ENCODE measurements at places on chromosomes 12 and 14. TPM values are rescaled to one million over a fixed set of nuclear protein-coding genes. Genes with fewer than 3 reads are reported as not detected.

The TSHR gene
- polyA plus RNA-seq: not detected

DNA sequence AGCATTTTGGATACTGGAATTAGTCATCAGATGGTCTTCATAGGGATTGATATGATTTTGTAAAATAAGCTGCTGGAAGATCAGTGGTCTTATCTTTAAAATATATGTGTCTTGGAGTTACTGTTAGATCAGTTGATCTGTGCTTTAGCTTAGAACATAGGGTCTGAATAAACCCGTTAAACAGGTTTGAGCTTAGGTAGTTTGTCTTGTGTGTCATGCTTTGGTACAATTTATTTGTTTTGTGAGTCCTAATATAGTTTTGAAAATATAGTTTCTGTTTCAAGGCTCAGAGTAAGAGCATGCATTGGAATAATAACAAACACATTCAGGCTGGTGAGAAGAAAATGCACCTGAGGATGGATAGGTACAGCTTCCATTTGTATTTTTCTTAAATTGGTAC, 505.0 kb downstream of the SLC16A7 start:
- no peaks in the 10 kb centered on the region for H3K4me1 ChIP-seq
- no peak overlapping the region for H3K4me3 ChIP-seq
- no peak overlapping the region for H3K27ac ChIP-seq
- no peaks in the 10 kb centered on the region for H3K36me3 ChIP-seq

GRCh38 chr12:113407931-113408600, 4.4 kb upstream of the SDS start:
- H3K4me1 ChIP-seq: peaks cover 41% of the 10 kb centered on the region
- H3K36me3 ChIP-seq: no peaks in the 10 kb centered on the region
- H3K4me3 ChIP-seq: no peak overlapping the region
- no peaks in the 10 kb centered on the region for H3K27me3 ChIP-seq
- H3K27ac ChIP-seq: peak overlapping the region; percentile 39

The FAR2 gene
- polyA plus RNA-seq: 8.8 TPM

The CLEC1B gene
- polyA plus RNA-seq: 3.9 TPM

The HHIPL1 gene
- not detected for polyA plus RNA-seq

The TPH2 gene
- not detected for polyA plus RNA-seq

The TMEM117 gene
- polyA plus RNA-seq: 0.42 TPM

DNA sequence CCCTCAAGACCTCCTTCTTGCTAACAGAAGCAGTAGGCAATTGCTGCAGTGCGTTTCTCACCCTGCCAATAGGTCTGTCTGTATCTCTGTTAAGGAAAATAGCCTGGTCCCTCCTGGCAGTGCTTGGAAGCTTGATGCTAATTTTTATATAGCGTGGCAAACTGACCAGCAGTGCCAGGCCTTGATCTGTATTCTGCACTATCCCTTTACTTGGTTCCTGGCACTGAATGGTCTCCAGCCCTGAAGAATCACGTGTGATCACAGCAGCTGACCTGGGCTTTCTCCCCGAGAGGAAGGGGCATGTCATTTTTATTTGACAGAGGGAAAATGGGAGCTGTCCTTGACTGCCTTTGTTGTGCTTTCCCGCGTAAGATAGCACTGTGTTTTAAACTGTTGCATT, 48.7 kb upstream of the TRAF3 start:
- no peak overlapping the region for H3K4me3 ChIP-seq
- H3K4me1 ChIP-seq: no peaks in the 10 kb centered on the region
- H3K27ac ChIP-seq: no peak overlapping the region
- no peaks in the 10 kb centered on the region for H3K27me3 ChIP-seq
- no peak for DNase-seq

DNA sequence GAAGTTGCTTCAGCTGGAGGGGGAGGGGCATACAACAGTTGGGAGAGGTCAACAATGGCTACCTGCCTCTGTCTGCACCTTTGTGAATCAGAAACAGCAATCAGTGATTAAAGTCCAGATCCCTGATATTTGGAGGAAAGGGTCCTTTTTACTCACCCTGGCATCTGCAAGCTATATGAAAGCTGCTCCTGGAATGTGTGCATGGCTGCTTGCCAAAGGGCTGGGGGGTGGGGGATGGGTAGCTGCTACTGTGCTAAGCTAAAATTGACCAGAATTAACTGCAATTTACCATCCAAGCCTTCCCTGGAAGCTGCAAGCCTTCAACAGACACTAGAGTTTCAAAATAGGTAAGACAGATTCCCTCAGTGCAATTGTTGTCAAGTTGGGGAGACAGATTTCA, 13.5 kb upstream of the GTF2A1 start:
- no peaks in the 10 kb centered on the region for H3K36me3 ChIP-seq
- H3K27me3 ChIP-seq: no peaks in the 10 kb centered on the region
- H3K4me1 ChIP-seq: no peaks in the 10 kb centered on the region
- no peak for DNase-seq
- no peak overlapping the region for H3K27ac ChIP-seq
- H3K4me3 ChIP-seq: no peak overlapping the region

The FIGNL2 gene
- not detected for polyA plus RNA-seq

DNA sequence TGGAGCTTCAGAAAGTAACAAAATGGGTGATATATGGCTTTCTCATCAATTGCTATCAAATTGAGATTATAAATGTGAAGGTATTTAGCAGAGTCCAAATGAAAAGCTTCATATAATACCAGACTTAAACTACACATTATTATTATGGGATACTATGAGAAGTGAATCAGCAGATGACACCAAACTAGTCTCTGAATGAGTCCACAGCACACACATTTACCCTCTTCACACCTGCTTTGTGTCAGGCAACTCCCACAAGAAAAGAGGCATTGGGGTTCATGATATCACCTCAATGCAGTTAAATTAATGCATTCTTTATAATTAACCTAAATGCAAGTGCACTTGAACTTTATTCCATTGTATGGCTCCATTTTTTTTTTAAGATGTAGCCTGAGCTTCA, 330.5 kb downstream of the BCL11B start:
- peaks cover 9% of the 10 kb centered on the region for H3K4me1 ChIP-seq
- H3K27ac ChIP-seq: no peak overlapping the region
- no peaks in the 10 kb centered on the region for H3K36me3 ChIP-seq
- H3K27me3 ChIP-seq: peaks cover 4% of the 10 kb centered on the region
- no peak overlapping the region for H3K4me3 ChIP-seq
- DNase-seq: no peak

The MLF2 gene
- polyA plus RNA-seq: 113 TPM

- no peak for DNase-seq
- H3K27me3 ChIP-seq: peaks cover 38% of the 10 kb centered on the region
- H3K36me3 ChIP-seq: no peaks in the 10 kb centered on the region
Measured at GRCh38 chr14:79278798-79279644, 932.3 kb downstream of the DIO2 start.

GRCh38 chr14:80768646-80769045, 172.9 kb downstream of the CEP128 start:
- H3K27me3 ChIP-seq: no peaks in the 10 kb centered on the region
- no peaks in the 10 kb centered on the region for H3K36me3 ChIP-seq
- H3K4me1 ChIP-seq: no peaks in the 10 kb centered on the region
- H3K27ac ChIP-seq: no peak overlapping the region
- DNase-seq: no peak

DNA sequence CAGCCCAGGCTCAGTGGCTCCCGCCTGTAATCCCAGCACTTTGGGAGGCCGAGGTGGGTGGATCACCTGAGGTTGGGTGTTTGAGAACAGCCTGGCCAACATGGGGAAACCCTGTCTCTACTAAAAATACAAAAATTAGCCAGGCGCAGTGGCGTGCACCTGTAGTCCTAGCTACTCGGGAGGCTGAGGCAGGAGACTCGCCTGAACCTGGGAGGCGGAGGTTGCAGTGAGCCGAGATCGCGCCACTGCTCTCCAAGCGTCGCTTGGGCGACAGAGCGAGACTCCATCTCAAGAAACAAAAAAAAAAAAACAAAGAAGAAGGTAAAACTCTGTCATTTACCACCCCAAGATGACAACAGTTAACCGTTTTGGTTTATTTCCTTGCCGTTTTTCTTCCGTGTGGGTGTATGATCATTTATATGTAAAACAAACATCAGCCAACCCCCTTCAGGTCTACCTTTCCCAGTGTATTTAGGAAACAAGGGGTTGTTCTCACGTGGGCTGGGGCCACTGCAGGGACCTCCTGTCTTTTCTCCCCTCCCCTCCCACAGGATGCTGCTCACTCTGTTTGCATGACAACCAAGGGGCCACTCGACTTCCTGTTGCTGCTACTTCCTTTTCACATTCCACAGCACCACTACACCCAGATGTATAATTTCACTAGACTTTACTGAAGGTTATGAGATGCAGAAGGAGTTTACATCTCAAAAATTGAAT, 13.6 kb downstream of the TTC9 start:
- H3K36me3 ChIP-seq: no peaks in the 10 kb centered on the region
- H3K27ac ChIP-seq: peak overlapping the region; percentile 63
- H3K4me1 ChIP-seq: peaks cover 54% of the 10 kb centered on the region
- H3K4me3 ChIP-seq: peak overlapping the region; percentile 14
- H3K27me3 ChIP-seq: no peaks in the 10 kb centered on the region
- DNase-seq: peak; percentile 61

The CEBPE gene
- polyA plus RNA-seq: 1.3 TPM

- no peaks in the 10 kb centered on the region for H3K27me3 ChIP-seq
- DNase-seq: no peak
- no peaks in the 10 kb centered on the region for H3K4me1 ChIP-seq
- H3K27ac ChIP-seq: no peak overlapping the region
- H3K36me3 ChIP-seq: no peaks in the 10 kb centered on the region
Measured at GRCh38 chr12:90514325-90514724, 440.7 kb downstream of the CCER1 start.

DNA sequence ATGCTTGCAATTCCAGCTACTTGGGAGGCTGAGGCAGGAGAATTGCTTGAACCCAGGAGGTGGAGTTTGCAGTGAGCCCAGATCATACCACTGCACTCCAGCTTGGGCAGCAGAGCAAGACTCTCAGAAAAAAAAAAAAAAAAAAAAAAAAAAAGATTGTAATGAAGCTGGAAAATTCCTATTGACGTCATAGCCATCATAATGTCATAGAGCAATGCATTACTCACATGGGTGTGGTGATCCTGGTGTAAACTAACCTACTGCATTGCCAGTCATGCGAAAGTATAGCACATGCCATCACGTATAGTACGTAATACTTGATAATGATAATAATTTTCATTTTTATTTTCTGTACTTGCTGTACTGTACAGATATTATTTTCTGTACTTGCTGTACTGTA, 42.7 kb upstream of the NID2 start:
- H3K27me3 ChIP-seq: no peaks in the 10 kb centered on the region
- no peaks in the 10 kb centered on the region for H3K4me1 ChIP-seq
- DNase-seq: no peak
- H3K27ac ChIP-seq: no peak overlapping the region
- no peak overlapping the region for H3K4me3 ChIP-seq
- no peaks in the 10 kb centered on the region for H3K36me3 ChIP-seq

The RHOJ gene
- not detected for polyA plus RNA-seq

The TAS2R50 gene
- 0.27 TPM for polyA plus RNA-seq

DNA sequence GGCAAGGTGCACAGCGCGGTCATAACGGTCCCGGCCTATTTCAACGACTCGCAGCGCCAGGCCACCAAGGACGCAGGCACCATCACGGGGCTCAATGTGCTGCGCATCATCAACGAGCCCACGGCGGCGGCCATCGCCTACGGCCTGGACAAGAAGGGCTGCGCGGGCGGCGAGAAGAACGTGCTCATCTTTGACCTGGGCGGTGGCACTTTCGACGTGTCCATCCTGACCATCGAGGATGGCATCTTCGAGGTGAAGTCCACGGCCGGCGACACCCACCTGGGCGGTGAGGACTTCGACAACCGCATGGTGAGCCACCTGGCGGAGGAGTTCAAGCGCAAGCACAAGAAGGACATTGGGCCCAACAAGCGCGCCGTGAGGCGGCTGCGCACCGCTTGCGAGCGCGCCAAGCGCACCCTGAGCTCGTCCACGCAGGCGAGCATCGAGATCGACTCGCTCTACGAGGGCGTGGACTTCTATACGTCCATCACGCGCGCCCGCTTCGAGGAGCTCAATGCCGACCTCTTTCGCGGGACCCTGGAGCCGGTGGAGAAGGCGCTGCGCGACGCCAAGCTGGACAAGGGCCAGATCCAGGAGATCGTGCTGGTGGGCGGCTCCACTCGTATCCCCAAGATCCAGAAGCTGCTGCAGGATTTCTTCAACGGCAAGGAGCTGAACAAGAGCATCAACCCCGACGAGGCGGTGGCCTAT, 875 bp downstream of the HSPA2 start:
- no peak for DNase-seq
- H3K36me3 ChIP-seq: no peaks in the 10 kb centered on the region
- H3K27me3 ChIP-seq: peaks cover 55% of the 10 kb centered on the region

The DDX23 gene
- 63.8 TPM for polyA plus RNA-seq

GRCh38 chr12:107732365-107732764, 28.6 kb downstream of the PRDM4 start:
- H3K27me3 ChIP-seq: no peaks in the 10 kb centered on the region
- no peak for DNase-seq
- peaks cover 4% of the 10 kb centered on the region for H3K4me1 ChIP-seq

DNA sequence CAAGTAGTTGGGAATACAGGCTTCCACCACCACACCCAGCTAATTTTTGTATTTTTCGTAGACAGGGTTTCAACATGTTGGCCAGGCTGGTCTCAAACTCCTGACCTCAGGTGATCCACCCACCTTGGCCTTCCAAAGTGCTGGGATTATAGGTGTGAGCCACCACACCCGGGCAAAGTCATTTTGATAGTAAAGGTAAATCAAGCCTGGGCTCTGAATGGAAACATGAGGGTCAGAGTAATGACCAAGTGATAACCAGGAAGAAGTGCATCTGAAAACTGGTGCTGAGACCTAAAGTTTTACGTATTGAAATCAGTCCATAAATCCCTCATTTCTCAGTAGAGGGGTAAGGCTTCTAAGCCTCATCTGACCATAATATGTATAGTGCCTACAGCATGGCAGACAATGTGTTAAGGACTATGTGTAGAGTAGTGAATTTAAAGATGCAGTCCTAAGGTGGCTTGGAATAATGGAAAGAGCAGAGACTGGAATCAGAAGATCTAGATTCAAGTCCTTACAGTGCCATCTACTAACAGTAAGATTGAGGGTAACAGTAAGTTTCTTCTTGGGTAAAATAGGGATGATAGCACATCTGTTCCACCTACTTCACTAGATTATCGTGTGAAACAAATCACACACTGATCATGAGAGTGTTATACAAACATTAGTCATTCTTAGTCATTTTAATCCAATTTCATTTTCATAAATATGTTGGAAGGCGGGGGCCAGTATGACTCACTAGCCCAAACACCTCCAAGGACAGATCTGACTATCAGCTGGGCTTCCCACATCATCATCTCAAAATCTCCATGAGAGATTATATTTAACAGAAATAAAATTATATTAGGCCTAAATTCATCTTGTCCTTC, 11.2 kb downstream of the MAP4K5 start:
- peak; percentile 3 for DNase-seq
- H3K4me1 ChIP-seq: peaks cover 21% of the 10 kb centered on the region
- H3K4me3 ChIP-seq: no peak overlapping the region
- H3K27me3 ChIP-seq: no peaks in the 10 kb centered on the region
- no peak overlapping the region for H3K27ac ChIP-seq

- H3K36me3 ChIP-seq: peaks cover 3% of the 10 kb centered on the region
- no peaks in the 10 kb centered on the region for H3K4me1 ChIP-seq
- no peaks in the 10 kb centered on the region for H3K27me3 ChIP-seq
- H3K4me3 ChIP-seq: no peak overlapping the region
- H3K27ac ChIP-seq: no peak overlapping the region
Measured at GRCh38 chr14:105500036-105500725, 9.1 kb downstream of the TEDC1 start.

The FAIM2 gene
- polyA plus RNA-seq: not detected

- H3K27ac ChIP-seq: no peak overlapping the region
- no peak overlapping the region for H3K4me3 ChIP-seq
- no peak for DNase-seq
- no peaks in the 10 kb centered on the region for H3K4me1 ChIP-seq
Measured at GRCh38 chr14:94491511-94491910, 15.5 kb upstream of the SERPINA9 start.

GRCh38 chr14:75445963-75446362, 18.1 kb downstream of the JDP2 start:
- H3K36me3 ChIP-seq: peaks cover 60% of the 10 kb centered on the region
- peaks cover 15% of the 10 kb centered on the region for H3K4me1 ChIP-seq
- H3K27me3 ChIP-seq: no peaks in the 10 kb centered on the region
- DNase-seq: no peak
- peak overlapping the region; percentile 36 for H3K27ac ChIP-seq
